H7 (cell line): ENCODE measurements at places on chromosomes 3 and 15.
A peak's percentile ranks its signal among the peaks of the same experiment; 100 is the strongest.

DNA sequence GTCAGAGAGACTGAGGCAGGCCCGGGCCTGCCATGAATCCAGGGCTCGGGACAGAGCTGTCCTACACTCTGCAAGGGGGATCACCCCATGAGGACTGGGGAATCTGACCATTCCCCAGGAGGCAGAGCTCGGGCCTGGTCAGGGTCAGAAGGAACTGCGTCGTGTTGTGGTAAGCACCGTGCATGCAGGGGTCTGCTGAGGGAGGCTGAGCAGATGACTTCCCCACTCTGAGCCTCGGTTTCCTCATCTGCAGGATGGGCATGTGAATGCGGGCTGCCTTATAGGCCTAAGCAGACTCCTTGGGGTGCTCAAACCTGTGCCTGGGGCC, 61.6 kb upstream of the IQSEC1 start:
- DNase-seq: no peak

- no peak for DNase-seq
Observed at GRCh38 chr3:10674578-10674977, 141.4 kb upstream of the SLC6A11 start.

- DNase-seq: no peak
Observed at GRCh38 chr15:34700891-34701427, 53.8 kb downstream of the GJD2 start.

- DNase-seq: no peak
Observed at GRCh38 chr3:134552784-134553183, 66.9 kb downstream of the CEP63 start.

- DNase-seq: no peak
Observed at GRCh38 chr3:141111364-141112155, 60.4 kb downstream of the SPSB4 start.

- no peak for DNase-seq
Observed at GRCh38 chr3:185465471-185465870, 33.4 kb downstream of the TMEM41A start.

GRCh38 chr3:52052831-52053306, 3.5 kb downstream of the DUSP7 start:
- DNase-seq: peak; percentile 92

DNA sequence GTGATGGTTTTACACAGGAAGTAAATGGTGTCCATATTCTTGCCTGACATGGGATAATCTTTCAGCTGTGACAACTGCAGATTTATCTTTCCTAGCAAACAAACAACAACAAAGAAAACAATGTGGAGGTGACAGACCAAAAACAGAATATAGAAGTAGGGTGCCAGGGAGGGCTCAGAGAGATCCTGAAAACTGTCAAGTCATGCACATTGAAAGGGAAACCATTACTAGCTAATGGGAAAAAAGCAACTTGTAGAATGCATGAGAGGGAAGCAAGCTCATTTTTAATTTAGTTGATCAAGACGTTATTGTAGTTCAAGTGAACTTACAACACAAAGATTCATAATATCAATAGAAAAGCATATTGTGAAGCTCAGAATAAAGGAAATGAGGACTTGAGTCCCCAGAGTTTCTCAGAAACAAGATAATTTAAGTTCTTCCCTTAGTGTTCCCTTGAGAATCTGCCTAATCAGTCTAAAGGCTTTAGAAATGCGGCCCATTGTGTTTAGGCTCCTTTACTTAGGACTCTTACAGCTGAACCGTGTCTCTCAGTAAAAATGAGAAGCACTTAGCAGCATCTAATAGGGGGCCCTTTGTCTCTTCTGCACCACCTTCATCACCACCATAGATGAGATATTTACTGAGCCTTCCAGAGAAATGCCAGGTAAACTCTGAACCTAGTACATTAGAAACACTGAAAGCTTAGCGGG, 115.6 kb upstream of the CADPS start:
- no peak for DNase-seq

DNA sequence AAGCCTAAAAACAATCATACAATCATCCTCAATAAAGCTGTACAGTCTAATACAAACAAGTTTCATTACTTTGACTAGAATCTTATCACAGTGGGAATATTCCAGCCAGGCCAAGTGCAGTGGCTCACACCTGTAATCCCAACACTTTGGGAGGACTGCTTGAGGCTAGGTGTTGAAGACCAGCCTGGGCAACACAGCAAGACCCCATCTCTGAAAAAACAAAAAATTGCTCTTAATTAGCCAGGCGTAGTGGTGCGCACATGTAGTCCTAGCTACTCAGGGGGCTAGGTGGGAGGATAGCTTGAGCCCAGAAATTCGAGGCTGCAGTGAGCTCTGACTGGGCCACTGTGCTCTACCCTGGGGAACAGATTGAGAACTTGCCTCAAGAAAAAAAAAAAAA, 3.3 kb downstream of the RPN1 start:
- DNase-seq: no peak
